Breast epithelium (tissue), 4 donors: ENCODE measurements at places on chromosomes 13 and 19. TPM values are rescaled to one million over a fixed set of nuclear protein-coding genes. Genes with fewer than 3 reads are reported as not detected.

GRCh38 chr13:107210723-107211030, 642.7 kb upstream of the ARGLU1 start:
- peak overlapping the region; percentile 25 for H3K4me3 ChIP-seq
- no peak for DNase-seq
- no peaks in the 10 kb centered on the region for H3K27me3 ChIP-seq
- H3K36me3 ChIP-seq: no peaks in the 10 kb centered on the region

DNA sequence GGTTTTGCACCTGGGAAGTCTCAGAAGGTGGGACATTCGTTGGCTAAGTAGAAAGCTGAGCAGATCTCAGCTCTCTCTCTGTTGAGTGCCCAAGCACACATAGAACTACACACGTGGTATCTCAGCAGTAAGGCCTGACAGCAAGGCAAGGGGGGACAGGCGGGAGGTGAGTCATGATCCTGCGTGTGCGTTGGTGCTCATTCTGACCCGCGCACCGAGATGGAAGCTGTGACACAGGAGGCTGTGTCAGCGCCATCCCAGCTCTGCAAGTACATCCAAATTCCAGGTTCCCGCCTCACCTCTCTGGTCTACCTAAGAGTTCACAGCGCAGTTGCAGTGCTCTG, 135.7 kb downstream of the USP12 start:
- DNase-seq: no peak
- no peaks in the 10 kb centered on the region for H3K36me3 ChIP-seq
- no peaks in the 10 kb centered on the region for H3K4me1 ChIP-seq
- no peaks in the 10 kb centered on the region for H3K27me3 ChIP-seq

DNA sequence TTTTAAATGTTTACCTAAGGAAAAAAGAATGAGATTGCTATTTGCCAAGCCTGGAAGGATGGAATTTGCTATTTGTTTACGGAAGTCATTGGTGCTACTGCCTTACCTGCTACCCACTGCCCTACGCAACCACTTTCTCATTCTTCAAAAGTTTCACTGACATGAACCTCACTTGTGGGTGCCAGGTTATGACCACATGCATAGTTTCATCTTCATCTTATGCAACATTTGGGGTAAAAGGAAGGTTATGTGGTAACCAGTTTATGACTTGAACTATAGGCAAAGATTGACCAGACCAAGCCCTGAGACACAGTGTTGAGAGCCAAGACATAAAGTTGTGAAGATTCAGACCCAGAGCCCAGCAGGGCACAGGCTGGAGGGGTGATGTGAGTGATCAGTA, 142.5 kb downstream of the LACC1 start:
- H3K4me1 ChIP-seq: no peaks in the 10 kb centered on the region
- H3K4me3 ChIP-seq: no peak overlapping the region
- no peaks in the 10 kb centered on the region for H3K27me3 ChIP-seq

DNA sequence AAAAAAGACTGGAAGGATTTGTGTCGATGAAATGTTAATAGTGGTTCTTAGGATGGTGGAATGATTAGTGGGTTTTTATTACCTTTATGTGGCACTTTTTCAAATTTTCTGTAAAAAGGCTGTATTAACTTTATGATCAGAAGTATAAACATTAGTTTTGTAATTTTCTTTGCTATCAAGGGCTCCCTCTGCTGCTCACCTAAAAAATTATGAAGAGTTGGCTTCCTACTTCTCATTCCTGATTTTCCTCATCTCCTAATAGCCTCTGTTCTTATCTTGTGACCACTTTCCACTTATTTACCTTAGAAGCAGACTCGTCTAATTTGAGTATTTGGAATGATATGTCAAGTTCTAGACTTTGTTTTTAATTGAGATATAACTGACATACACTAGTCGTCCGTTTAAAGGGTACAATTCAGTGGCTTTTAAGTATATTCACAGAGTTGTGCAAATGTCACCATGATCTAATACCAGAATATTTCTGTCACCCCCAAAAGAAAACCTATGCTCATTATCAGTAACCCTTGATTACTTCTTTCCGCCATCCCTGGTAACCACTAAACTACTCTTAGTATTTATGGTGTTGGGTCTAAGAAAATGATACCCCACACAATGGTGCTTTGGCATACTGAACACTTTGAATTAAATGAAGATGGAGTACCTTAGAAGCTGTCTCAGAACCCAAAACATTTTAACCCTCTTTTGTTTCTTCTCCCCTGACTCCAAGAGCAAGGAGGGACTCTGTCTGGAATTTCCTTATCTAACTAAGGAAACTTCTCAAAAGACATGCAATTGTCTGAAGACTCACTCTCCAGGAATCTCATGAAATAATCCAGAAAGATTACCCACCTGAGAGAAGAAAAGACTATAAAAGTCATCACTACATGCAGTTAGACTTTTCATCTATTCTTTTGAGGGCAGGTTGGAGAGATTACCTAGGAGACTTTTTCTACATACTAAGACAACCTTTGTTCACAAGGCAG, 311.3 kb downstream of the DLEU7 start:
- no peaks in the 10 kb centered on the region for H3K27me3 ChIP-seq
- no peak overlapping the region for H3K27ac ChIP-seq
- no peak overlapping the region for H3K4me3 ChIP-seq
- DNase-seq: no peak
- no peaks in the 10 kb centered on the region for H3K36me3 ChIP-seq

GRCh38 chr19:32268381-32268780, 77.0 kb upstream of the ZNF507 start:
- H3K27me3 ChIP-seq: no peaks in the 10 kb centered on the region
- no peaks in the 10 kb centered on the region for H3K4me1 ChIP-seq
- no peaks in the 10 kb centered on the region for H3K36me3 ChIP-seq
- DNase-seq: no peak
- no peak overlapping the region for H3K4me3 ChIP-seq

DNA sequence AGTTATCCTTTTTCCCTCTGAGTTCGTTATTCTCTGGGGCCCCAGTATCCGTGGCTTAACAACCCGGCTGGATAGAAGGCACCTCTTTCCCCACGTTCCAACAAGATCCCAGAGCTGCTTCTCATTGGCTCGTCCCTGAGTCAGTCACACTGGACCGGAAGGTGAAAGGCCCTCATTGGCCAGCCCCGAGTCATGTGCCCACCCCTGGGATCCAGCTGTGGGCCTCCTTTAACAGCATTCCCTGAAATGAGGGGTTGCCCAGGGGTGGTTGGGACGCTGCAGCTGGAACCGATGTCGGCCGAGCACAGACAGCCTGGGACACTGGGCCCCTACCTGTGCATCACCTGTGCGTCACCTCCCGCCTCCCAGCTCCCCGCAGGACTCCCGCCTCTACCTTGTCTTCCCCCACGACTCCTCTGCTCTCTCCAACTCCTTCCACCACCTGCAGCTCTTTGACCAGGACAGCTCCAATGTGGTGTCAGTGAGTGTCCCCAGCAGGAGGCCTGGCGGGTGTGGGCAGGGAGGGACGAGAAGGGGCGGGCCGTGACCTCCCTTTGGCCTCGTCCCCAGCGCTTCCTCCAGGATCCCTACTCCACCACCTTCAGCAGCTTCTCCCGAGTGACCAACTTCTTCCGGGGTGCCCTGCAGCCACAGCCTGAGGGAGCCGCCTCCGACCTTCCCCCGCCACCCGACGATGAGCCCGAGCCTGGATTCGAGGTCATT, 4.3 kb downstream of the TBC1D17 start:
- H3K27ac ChIP-seq: no peak overlapping the region
- no peak overlapping the region for H3K4me3 ChIP-seq
- no peak for DNase-seq
- H3K36me3 ChIP-seq: peaks cover 14% of the 10 kb centered on the region

GRCh38 chr13:85970727-85971126, 171.5 kb upstream of the SLITRK6 start:
- H3K4me1 ChIP-seq: no peaks in the 10 kb centered on the region
- DNase-seq: no peak
- H3K27ac ChIP-seq: no peak overlapping the region
- no peaks in the 10 kb centered on the region for H3K27me3 ChIP-seq
- no peak overlapping the region for H3K4me3 ChIP-seq
- H3K36me3 ChIP-seq: no peaks in the 10 kb centered on the region

The CCDC70 gene
- not detected for total RNA-seq

The KCTD15 gene
- 52.4 TPM for total RNA-seq

The CRB3 gene
- 24.6 TPM for total RNA-seq

The CYP2F1 gene
- total RNA-seq: not detected
